Stimulated activated CD4-positive, alpha-beta T cell treated with anti-CD3 and anti-CD28 coated beads, TNF-alpha, amount 100 ng/mL, for 24 hours (primary cell): ENCODE measurements at places on chromosomes 12 and 14.

- DNase-seq = no peak
Observed at GRCh38 chr12:104508752-104509446, 52.2 kb downstream of the CHST11 start.

GRCh38 chr12:58087423-58088127 is 146.2 kb downstream of the ATP23 start:
- DNase-seq = no peak

DNA sequence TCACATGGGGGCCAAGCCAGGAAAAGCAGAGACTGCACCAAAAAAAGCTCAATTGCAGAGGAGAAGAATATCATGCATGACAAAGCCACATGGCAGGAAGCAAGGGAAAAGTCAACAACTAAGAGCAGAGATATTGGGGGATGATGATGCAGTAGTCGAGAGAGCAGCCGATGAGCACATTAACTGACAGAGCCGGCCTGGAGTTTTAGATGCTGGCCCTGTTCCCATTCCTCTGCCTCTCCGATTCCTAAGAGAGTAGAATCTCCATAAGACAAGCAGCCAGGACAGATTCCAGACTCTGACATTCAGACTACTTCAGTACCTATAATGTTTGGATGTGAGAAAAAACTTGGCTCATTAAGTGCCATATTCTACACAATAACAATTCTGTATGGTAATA is 155.9 kb downstream of the KCNH5 start:
- DNase-seq = no peak

DNA sequence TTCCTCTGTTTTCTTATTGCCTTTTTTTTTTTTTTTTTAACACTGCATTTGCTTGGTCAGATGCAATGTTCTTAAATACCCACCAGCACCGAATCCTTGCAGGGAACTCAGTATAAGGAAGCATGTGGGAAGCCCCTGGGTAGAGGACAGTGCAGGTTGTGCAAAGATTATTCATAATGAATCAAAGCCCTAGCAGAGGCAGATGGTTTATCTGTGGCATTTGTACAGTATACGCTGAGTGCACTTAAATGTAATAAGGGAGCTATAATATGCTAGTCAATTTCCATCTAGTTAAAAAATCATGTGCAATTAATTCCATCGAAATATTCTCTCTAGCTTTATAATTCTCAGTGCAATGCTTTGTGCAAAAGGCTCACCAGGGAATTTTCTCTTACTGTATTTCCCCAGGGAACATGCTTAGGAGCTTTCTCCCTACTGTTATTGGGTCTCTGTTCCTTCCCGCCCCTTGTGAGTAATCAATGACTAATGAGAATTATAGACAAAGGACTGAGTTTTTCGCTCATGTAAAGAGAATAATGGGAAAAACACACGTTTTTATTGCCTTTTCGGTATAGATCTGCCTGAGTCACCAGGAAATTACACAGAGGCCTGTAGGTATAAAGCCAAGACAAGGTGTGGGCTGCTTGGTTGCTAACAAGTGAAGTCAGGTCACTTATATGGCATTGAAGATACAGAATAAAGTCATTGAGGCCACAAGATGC is 1214.3 kb upstream of the TMEM132C start:
- no peak for DNase-seq

DNA sequence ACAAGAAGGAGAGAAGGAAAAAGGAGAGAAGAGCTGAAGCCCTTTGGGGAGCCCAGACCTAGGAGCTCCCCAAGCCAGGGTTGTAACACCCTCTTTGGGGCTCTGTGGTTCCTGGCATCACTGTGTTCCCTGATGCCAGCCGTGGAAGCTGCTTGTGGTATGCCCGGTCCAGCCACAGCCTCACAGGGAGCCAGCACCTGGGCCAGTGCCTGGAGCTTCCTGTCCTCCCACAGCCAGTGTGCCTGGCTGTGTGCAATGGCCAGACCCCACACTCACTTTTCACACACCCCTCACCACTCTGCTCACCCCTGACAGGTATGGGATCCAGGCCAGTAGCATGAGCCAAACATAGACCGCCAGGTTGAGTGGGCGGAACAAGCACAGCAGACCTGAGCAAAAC is 834.7 kb downstream of the FLRT2 start:
- DNase-seq = no peak
